HuH-7.5 (cell line): ENCODE measurements at places on chromosomes 2 and 18.

GRCh38 chr2:171056307-171056706 is 104.4 kb downstream of the TLK1 start:
- no peak for DNase-seq

DNA sequence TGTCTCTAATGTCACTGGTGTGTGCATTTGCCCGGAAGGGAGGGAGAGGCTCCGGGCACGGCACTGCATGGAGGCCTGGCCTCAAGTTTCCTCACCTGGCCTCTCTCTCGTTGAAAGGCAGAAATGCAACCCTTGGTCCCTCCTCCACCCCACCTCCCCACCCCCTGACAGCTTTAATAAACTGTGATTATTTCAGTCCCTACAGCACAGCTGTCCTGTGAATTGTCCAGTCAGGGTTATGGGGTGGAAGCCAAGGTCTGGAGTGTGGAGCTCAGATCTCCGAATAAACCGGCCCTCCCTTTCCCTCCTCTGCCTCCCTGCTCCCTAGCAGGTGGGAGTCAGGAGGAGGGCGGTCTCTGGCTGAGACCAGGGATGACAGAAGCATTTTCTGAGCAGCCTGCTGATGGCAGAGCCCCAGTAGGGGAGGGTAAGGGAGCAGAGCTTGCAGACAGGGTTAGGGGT is 199.2 kb upstream of the SMAD2 start:
- DNase-seq, result no peak

- DNase-seq, result peak; percentile 19
These were observed 51.6 kb downstream of the DPP4 start for GRCh38 chr2:162022290-162022945.

DNA sequence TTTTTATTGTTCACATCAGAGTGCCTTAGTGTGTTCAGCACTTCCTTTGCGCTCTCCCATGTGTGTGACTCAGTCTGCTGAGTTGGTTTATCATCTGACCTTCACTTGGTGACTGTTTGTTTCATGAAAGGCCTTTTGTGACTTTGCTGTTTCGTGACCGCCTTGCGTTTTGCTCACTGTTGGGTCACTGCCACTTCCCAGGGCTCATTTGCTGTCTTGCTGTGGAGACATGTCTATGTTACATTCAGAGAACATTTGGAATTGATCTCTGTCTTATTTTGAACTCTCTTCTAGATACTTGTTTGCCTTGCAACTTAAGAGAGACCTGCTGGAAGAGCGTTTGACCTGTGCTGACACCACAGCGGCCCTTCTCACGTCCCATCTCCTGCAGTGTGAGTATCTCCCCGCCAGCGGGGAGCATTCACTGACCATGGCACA is 54.7 kb downstream of the FARP2 start:
- no peak for DNase-seq

GRCh38 chr2:3807853-3808252 is 104.5 kb downstream of the DCDC2C start:
- no peak for DNase-seq

- DNase-seq, result no peak
These were observed 157.9 kb downstream of the LRRC30 start for GRCh38 chr18:7388741-7389140.

DNA sequence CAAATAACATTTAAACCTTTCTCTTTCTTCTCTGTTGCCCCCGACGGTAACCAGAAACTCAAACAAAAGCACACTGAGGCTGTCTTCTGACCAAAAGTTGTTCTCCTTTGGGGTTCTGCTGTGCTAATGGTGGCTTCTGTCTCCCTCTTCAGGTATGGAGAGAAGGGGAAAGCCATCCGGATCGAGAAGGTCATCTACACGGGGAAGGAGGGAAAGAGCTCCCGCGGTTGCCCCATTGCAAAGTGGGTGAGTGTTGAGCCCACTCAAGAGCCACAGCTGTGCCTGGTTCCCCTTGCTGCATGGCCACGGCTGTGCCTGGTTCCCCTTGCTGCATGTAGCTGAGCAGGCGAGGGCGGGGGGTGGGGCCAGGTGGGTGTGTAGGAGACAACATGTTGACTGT is 67.4 kb downstream of the BOLA3 start:
- DNase-seq, result no peak
